Jurkat, Clone E6-1 (cell line): ENCODE measurements at places on chromosomes 7 and 10.
A peak's percentile ranks its signal among the peaks of the same experiment; 100 is the strongest.

GRCh38 chr7:115297656-115298055 lies 375.8 kb downstream of the MDFIC start:
- no peak for DNase-seq

GRCh38 chr10:16904639-16905061 lies 87.4 kb upstream of the RSU1 start:
- DNase-seq: peak; percentile 33

GRCh38 chr10:51117053-51117660 lies 42.9 kb downstream of the PRKG1 start:
- no peak for DNase-seq

- no peak for DNase-seq
These were observed 141.0 kb downstream of the AOAH start for GRCh38 chr7:36583318-36583717.

DNA sequence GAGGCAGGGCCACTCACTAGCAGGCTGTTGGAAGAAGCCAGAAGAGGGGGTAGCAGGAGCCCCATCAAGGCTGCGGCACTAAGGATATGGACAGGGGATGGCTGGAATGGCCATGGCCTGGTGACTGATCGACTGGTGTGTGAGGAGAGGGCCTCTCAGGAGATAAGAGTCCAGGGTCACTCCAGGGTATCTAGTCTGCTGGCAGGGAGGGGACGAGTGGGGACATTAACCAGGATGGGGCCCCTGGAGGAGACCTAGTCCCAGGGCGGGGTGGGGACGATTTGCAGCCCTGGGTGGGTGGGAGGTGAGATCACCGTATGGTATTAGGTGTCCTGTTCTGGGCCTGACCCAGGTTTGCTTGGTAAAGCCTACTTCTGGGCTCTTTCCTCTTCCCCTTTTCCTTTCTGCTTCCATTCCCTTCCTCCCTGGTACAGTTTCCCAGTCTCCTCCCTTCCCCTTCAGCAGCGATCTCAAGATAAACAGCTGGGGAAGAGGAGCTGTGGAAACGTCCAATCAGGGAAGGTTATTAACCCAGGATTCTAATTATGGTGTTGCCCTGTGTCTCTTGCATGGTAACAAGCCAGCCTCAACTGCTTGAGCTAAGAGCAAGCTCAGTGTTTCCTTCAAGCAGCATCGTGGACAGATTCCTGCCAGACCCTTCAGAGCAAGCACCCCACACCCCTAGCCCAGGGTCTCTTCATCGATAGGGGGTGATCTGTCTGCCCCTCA lies 233.2 kb downstream of the RPS24 start:
- DNase-seq: no peak

GRCh38 chr10:59064759-59065539 lies 111.5 kb upstream of the PHYHIPL start:
- no peak for DNase-seq

DNA sequence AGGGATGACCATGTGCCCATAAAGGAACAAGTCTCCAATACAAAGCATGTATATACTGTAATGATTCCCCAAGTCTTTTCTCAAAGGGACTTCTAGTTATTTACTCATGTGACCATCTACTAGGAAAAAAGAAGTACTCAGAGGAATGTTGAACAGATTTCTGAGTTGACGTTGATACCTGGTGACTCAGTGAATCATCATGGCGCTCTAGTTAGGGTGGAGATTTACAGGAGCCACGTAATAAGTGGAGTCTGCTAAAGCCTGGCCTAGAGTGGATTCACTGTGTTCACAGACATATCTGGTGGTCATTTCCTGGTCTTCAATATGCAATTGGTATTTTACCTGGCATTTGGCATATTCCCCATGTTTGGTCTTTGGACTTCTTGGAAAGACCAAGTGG lies 302.2 kb upstream of the CACNA2D1 start:
- no peak for DNase-seq

DNA sequence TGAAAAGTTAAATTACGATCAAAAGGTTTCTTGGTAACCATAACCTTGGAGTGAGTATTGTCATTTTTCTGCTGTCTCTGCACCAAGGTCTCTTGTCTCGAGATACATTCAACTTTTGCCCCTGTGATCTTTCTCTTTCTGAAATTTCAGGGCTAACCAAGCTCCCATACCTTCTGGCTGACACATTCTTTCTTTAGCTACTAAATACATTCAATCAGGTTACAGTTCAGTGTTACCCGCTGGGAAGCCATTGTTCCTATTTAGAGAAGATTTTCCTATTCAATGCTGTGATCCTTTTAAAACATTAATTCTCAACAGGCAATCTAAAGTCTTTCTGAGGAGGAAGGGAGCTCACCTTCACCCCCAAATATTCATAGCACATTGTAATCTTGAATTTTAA lies 22.9 kb upstream of the DMTF1 start:
- DNase-seq: no peak

- DNase-seq: peak; percentile 98
These were observed 79.0 kb upstream of the PLXNA4 start for GRCh38 chr7:132655131-132655727.

DNA sequence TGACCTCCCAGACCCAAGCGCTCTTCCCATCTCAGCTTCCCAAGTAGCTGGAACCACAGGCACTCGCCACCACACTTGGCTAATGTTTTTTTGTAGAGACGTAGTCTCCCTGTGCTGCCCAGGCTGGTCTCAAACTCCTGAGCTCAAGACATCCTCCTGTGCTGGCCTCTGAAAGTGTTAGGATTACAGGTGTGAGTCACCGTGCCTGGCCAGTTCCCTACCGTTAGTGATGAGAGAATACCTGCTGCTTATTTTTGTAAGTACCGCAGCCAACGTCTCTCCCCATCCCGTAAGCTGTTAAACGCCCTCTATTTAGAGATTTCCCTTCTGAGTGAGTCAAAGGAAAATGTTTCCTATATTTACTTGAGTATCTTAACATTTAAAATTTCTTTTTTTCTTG lies 38.5 kb upstream of the PDLIM1 start:
- DNase-seq: no peak

- no peak for DNase-seq
These were observed 179.9 kb upstream of the TMEM72 start for GRCh38 chr10:44731283-44731682.

DNA sequence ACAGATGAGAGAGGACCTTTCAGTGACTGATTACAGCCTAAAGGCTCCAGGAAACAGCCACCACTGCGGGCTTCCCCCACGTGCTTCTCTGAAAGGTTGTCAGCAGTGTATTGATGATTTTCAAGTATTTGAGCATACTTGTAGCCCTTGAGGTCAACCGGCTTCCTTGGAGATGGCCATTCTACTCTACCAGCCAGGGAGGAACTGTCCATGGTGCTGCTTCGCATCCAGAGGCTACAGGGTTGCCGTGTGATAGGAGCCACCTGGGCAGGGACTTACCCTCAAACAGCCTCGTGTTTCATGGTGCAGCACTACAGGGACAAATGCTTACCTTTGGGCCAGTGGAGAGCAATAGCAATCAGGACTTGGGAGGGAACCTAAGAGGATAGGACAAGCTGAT lies 179.5 kb downstream of the DPP6 start:
- DNase-seq: peak; percentile 28

- DNase-seq: no peak
These were observed 35.0 kb upstream of the GIMAP8 start for GRCh38 chr7:150415161-150416153.

GRCh38 chr10:119655566-119656001 lies 4.4 kb downstream of the BAG3 start:
- peak; percentile 74 for DNase-seq

GRCh38 chr7:55121249-55121648 lies 102.4 kb downstream of the EGFR start:
- DNase-seq: no peak

DNA sequence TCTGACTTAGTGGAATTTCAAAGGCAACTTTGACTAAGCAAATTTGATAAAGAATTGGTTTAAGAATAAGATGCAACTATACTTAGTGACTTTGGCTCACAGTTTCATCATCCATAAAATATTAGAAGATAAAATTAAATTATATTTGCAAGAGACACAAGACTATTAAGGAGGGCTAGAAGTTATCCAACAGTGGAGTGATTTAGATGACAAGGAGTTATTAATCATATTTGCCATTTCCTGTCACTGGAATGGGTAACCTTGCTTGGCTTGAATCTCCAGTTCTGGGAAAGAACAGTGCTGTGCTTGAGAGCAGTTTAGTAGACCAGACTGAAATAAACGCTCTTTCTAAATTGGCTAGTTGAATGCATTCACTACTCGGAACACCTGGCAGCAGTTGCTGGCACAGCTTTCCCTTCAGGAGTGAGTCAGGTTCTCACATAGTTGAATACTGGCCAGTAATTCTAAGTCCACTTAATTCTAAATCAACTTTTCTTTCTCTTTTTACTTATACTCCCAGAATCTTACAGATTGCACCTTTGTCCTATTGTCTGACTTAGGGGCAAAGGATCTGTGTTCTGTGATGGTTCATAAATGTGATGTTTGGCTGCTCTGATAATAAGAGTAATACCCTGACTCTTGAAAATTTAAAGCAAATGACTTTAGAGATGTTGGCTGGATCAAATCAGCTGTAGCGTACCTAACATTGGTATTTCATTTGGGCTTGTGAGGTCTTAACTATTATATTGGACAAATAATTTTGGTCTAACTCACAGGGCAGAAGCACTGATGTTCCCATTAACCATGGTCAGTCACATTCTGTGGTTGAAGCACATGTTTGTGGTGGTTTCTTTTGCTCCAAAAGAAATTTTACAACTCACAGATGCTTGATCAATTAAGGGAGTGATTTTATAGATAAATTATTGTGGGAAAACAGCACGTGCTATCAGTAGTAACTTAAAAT lies 16.6 kb downstream of the STMP1 start:
- DNase-seq: no peak

GRCh38 chr7:134750083-134751062 lies 29.1 kb upstream of the CALD1 start:
- DNase-seq: peak; percentile 50

DNA sequence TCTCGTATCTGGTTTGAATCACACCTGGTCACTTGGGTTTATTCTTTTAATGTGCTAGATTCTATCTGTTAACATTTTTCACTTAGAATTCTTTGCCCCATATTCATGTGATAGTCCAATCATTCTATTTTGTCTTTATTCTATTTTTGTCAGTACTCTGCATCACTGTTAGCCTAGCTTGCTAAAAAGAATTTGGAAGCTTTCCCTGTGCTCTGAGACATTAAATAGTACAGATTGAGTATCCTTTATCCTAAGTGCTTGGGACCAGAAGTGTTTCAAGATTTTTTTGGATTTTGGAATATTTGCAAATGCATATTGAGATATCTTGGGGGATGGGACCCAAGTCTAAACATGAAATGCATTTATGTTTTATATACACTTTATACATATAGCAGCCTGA lies 51.0 kb downstream of the RALA start:
- DNase-seq: no peak

DNA sequence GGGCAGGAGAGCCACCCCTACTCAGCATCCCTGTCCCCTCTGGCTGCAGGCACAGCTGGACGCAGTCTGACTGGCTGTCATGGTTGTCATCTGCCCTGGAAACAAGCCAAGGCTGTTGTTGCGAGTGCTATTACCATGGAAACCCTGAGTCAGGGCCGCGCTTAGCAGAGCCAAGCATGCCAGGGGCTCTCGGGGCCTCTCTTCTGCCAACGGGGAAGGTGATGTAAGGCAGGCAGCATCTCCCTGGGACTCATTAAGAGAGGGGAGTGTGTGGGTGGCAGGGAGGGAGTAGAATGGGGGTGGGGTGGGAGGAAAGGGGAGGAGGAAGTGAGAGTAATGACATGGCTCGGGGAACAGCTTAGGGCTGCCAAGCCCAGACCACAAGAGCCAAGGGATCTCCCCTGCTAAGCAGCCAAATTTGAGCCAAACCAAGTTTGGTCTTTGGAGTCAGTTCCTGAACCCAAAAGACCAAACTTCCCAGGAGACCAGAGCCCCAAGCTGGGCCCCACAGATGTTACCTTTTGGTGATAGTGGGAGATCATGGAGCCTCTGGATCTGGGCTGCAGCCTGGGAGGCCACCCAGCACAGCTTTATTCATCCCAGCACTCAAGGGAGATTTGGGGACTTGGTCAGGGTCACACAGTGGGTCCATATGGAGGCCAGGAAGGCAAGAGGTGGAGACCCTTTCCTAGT lies 67.6 kb downstream of the TMEM130 start:
- DNase-seq: no peak

- no peak for DNase-seq
These were observed 297.8 kb downstream of the KLF6 start for GRCh38 chr10:3487228-3487627.

GRCh38 chr10:73922864-73923133 lies 11.9 kb downstream of the PLAU start:
- no peak for DNase-seq

DNA sequence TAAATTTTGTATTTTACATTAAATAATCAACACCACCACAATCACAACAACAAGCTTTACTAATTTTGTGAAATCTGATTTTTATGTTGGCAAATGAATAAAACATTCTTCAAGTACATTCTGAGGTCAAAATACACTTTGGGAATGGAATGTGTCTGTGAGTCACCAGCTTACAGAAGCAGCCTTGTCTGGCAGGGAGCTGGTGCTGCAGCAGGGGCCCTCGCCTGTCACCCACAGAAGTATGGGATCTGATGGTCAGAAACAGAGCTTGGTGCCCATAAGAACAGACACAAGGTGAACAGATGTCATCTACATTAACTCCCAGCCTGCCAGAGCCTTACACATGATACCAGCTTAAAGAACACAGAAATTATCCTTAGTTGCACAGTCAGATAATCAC lies 496.9 kb downstream of the CCSER2 start:
- DNase-seq: no peak

GRCh38 chr10:84521013-84521412 lies 192.6 kb downstream of the CCSER2 start:
- no peak for DNase-seq

DNA sequence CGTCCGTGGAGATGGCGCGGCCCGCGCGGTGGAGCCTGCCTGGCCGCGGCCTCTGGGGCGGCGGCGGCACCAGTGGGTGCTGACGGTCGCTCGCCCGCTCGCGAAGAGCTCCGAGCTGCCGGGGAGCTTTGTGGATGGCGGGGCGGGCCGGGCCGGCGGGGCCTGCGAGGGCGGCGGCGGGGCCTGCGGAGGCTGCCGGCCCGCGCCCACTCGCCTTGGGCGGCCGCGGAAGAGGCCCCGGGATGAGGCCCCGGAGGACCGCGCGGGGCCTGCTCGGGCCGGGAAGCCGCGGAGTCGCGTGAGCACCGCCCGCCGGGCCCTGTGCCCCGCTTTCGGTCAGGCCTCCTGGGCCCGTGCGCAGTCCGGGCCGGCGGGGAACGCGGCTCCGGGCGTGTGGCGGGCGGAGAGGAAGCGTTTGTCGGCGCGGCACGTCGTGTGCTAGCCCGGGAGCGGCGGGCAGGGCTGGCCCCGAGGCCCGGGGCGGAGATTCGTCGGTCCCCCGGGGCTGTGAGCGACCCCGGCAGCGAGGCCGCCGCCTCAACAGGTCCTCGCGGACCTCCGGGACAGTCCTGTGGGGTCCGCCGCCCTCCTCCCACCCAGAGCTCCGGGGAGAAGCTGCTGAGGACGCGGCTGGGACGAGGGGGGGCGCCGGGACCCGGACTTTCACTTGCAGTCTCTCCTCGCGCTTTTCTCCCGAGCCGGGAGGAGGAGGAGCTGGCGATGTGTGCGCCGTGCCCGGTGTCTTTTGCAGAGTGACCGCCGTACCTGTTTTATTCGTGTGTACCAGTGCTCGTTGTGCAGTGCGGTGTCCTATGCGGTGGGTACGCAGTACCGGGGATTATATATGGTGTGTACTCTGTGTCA lies 578 bp downstream of the ZMYND11 start:
- no peak for DNase-seq

GRCh38 chr10:70590655-70591416 lies 11.7 kb downstream of the PRF1 start:
- no peak for DNase-seq

GRCh38 chr7:117616694-117617093 lies 136.9 kb downstream of the CFTR start:
- no peak for DNase-seq

- peak; percentile 94 for DNase-seq
These were observed 34.8 kb upstream of the CCSER2 start for GRCh38 chr10:84293574-84294016.
